ENCODE measurements at places on chromosomes 7 and 10.

- DNase-seq = no peak
Observed at GRCh38 chr10:104563548-104563947, 77.5 kb upstream of the SORCS3 start.

GRCh38 chr10:84294766-84295447, 33.5 kb upstream of the CCSER2 start:
- no peak for DNase-seq

DNA sequence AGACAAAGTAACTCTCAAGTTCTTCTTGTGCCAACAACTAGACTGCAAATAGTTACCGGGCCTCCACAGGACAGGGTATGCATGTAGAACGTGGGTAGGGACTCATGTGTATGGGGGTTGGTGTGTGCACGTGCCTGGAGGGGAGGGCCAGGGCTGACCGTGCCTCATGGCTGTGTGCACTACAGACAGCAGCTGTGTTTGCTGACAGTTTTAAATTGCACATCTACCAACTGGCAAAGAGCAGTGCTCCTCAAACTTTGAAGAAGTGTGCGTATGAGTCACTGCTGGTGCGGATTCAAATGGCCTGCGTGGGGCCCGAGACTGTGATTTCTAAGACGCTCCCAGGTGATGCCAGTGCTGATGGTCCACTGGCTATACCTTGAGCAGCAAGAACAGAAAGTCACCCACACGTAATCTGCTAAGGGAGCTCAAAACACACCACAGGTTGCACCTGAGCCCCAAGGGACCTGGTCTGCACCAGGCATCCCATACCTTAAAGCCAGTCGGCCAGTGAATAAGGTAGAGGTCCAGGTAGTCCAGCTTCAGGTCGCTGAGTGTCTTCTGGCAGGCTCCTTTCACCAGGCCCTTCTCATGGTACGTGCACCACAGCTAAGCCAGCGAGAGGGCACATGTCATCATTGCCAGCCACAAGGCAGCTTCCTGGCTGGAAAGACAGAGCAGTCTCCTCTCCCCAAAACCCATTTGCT, 8.5 kb downstream of the AKR1B1 start:
- no peak for DNase-seq

DNA sequence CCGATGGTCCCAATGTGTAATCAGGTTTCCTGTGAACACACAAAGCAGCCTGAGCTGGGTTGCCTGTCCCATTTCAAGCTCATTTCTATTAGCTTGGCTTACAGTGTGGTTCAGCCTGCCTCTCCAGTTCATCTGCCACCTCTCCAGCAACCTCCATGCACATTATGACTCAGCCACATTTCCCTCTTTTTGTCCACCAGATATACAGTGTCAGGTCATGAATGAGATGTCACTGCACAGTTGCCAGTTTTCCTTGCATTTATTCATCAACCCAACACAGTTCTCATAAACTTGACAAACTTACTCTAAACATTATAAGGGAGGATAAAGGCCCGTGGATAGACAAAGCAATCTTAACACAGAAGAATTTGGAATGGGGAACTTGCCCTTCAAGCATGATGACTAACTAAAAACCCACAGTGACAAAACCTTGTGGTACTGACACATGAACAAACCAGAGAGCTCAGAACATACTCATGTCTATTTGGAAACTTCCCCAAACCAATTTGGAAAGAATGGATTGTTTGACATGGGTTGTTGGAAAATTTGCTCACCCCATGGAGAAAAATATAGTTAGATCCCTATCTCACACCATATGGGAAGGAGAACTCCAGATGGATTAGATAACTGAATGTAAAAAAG, 2.5 kb upstream of the CFAP58 start:
- DNase-seq = no peak

GRCh38 chr10:26437637-26438461, at the start of gene APBB1IP:
APBB1IP (plus strand) TSS chr10:26438341; CDS start chr10:26492327, 53,986 bp downstream.
- no peak for DNase-seq

DNA sequence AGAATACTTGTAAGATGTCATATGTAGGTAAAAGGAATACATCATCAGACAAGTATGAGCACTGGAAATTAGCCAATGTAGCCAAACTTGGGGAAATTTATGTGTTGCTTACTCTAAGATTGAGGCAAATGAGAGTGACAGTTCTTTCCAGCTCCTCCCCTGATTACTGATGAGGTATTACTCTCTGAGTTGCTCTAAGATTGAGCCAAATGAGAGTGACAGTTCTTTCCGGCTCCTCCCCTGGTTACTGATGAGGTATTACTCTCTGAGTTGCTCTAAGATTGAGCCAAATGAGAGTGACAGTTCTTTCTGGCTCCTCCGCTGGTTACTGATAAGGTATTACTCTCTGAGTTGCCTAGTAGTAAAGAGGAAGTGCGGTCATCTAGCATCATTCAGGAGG, 435.8 kb downstream of the NRG3 start:
- no peak for DNase-seq

GRCh38 chr7:106657085-106657991, 3.6 kb downstream of the CCDC71L start:
- DNase-seq = no peak

Measured in HFF-Myc (cell line).